ENCODE measurements at places on chromosomes 16 and 17.

- DNase-seq, result no peak
Observed at GRCh38 chr16:15775209-15775608, 81.6 kb downstream of the MYH11 start.

GRCh38 chr17:20133517-20133916, 124.4 kb downstream of the SPECC1 start:
- DNase-seq, result no peak

- no peak for DNase-seq
Observed at GRCh38 chr17:30532871-30533270, 55.7 kb downstream of the GOSR1 start.

DNA sequence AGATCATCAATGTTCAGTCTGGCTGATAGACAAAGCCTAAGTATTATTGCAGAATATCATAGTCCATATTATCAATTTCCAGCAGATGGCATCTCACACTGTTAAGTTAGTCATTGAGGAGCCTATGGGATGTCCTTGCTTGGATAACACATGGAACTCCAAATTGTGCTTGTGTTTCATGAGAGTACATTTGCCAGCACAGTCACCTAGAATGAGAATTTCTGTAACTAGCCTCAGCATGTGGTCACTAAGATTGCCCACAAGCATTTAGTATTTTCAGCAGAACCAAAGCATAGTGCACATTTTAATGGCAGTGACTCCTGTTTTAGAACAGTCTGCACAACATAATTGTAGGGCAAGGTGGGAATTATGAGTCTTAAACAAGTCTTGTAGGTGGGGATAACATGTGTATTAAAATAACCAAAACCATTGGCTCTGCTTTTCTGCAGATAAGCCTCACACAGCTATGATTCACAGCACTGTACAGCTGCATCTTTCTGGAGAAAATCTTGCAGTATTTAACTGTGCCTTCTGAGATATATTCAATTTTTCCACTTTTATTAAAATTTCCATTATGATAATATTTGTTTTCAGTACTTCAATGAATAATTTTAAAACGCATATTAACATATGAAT, 882.8 kb upstream of the SOX9 start:
- DNase-seq, result no peak

- DNase-seq, result no peak
Observed at GRCh38 chr16:35306915-35307314, 1847.5 kb downstream of the TP53TG3F start.

DNA sequence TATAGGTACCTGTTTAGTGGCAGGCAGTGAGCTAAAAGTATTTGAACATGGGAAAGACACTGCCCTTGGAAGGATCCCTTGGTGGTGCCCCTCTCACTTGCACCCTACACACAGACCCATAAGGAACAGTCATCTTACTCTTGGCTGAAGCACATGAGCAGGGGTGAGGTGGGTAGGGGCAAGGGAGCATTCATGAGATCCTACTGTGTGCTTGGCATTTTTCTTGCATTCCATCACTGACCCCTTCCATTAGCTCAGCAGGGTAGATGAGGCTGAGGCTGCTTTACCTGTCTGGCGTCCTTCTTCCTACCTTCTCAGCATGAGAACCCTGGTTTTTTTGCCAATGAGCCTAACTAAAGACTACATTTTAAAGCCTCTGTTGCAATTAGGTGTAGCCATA, 48.3 kb downstream of the CCT6B start:
- no peak for DNase-seq

GRCh38 chr16:75534560-75535205, 1.2 kb downstream of the CHST5 start:
- no peak for DNase-seq

DNA sequence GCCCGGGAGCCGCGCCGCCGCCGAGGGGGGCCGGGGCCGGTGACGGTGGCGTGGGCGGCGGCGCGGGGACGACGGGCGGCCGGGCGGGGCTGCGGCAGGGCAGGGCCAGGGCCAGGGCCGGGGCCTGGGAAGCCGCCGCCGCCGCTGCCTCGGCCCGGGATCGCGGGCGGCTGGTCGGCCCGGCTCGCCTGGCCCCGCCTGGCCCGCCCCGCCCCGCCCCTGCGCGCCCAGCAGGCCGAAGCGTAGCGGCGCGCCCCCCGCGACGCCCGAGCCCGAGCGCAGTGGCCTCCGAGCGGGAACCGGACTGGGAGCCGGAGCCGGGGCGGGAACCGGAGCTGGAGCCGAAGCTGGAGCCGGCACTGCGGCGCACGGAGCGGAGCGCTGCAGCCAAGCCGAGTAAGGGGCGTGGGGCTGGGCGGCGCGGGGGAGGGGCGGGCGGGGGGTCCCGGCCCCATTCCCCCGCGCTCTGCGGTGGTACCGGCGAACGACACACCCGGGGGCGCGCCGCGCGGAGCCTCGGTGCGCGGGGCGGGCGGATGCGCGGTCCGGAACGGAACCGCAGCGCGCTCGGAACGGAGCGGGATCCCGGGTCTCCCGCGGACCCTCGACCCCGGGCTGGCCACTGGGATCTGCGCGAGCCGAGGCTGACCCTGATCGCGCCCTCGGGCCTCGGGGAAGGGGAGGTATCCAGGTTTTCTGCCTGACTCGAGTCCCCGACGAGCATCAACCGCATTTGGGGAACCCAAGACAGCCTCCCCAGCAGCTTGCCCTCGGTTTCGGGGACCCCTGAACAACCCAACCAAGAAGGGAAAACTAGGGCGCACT, at the start of gene BEAN1:
BEAN1 (plus strand) TSS at position 260 of the 825 bp plus-strand sequence. CDS start 10,382 bp downstream, outside the sequence.
- no peak for DNase-seq

- no peak for DNase-seq
Observed at GRCh38 chr16:20301840-20302239, 25.5 kb downstream of the GP2 start.

DNA sequence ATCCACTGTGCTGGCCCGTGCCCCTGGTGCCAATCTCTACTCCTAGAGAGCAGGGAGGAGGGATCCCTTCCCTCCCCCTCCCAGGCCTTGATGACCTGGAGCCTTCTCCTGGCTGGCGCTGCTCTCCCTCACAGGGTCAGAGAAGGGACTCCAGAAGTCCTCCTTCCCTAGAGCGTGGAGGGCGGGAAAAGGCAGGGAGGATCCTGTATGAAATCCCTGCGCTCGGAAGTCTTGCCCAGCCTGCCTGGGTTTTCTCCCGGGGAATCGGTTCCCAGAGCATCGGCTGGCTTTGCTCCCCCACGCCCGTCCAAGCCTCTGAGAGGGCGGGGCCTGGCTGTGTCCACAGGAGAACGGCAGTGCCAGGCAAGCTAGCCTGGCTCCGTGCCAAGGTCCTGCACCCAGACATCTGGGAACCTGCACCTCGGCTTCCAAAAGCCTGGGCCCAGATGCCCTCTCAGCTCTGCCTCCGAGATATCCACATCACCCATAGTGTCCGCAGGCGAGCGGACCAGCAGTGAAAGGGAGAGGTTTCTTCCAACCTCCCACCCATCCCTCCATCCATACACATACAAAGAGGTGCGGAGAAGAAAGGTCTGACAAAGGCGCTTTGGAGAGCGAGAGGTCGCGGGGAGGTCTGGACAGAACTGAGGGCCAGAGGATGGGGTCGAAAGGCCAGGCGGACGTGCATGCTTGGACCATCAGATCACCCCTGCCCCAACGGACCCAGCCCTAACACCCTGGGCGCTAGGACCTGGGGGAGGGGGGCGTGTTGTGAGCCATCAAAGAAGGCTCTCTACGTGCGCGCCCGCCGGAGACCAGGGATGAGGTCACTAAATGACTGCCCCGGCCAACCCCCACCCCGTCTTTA, 1.1 kb downstream of the MPP2 start:
- no peak for DNase-seq

DNA sequence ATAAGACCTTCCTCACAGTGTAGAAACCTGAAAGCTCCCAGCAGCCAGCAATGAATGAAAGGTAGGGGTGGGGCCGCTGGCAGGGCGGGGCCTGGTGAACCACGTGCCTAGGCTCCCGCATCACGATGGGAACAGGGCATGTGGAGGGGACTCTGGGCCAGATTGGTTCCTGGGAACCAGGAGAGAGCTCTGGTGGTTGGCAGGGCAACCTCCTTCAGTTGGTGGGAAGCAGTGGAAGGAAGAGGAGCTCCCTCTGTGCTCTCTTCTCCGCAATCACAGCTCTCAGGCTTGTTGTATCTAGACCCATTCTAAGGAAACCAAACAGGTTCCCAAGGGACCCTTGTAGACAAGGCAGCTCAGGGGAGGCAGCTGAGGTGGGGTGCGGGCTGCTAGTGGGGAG, 10.5 kb downstream of the GGA2 start:
- no peak for DNase-seq

DNA sequence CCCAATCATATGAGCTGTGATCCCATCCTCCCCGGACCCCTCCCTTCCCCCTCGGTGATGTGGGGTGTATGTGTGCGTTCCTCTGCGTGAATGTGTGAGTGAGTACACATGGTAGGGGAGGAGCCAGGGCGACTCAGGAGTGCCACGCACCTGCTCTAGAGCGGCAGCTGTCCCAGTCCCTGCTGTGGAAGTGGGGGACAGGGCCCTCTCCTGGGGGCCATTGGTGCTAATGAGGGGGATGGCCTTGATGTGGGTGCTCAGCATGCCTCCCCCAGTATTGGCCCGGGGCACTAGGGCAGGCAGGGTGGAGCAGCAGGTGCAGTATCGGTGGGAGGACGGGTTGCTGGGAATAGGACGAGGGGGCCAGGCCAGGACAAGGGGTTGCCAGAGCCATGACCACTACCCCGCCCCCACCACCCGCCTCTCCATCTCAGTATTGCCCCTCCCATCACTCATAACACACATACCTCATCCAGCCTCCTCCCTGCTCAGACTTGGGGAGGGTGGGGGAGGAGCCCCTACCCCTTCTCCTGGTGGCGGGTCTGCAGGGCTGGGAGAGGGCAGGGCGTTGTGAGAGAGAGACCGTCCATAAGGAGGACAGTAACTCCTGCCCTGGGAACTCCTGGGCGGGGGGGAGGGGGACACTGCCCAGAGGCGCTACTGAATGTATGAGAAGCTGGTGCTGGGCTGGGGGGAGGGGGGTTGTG, 8.5 kb downstream of the NR1D1 start:
- DNase-seq, result no peak

DNA sequence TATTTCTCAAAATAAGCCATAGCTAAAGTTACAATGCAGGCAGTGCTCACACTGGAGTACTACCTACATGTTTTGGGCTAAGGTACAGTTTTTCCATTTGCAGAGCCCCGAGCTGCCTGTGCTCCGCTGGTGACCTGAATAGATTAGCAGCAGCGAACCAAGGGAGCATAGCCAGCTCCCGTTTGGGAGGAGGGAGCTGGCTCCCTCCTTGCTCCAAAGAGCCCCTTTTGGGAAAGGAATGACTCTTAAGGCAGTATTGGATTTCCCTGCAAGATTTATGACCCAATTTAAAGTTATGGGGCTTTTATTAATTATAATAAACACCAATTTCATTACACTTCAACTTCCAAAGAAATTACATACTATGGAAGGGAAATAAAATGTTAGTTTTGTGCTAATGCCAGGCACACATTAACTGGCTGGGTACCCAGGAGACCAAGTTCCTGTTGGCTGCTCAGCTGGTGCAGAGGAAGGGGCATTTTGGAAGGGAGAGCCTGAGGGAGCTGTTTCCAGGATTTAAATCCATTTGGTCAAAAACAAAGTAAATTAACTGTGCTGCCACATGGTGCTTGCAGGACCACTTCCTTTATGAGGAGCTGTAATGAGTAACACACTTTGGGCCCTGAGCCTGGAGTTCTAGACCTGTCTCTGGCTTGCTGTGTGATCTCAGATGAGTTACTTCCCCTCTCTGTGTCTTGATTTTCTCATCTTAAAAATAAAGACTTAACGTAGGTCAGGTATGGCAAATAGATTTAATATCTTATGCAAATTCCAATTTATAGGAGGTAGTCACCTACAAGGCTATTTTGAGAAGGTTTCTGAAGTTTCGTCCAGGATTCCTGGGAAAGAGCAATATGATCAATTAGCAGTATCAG, 362.1 kb upstream of the CCL2 start:
- no peak for DNase-seq

DNA sequence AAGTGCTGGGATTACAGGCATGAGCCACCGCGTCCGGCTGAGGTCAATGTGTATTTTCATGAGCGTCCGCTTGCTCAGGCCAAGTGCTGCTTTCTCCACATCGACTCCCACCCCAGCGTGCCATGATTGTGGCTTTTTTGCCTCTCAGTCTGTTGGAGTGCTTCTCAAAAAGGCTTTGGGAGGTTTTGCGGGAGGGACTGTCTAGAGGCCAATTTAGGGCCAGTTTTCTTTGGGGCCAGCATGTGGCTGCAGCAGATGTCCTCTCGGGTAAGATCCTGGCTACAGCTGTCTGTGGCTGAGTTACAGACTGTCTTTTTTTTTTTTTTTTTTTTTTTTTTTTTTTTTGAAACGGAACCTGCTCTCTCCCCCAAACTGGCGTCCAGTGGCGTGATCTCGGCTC, 6.5 kb downstream of the C16orf90 start:
- no peak for DNase-seq

- DNase-seq, result no peak
Observed at GRCh38 chr17:40931311-40931710, 6.1 kb downstream of the KRT23 start.

DNA sequence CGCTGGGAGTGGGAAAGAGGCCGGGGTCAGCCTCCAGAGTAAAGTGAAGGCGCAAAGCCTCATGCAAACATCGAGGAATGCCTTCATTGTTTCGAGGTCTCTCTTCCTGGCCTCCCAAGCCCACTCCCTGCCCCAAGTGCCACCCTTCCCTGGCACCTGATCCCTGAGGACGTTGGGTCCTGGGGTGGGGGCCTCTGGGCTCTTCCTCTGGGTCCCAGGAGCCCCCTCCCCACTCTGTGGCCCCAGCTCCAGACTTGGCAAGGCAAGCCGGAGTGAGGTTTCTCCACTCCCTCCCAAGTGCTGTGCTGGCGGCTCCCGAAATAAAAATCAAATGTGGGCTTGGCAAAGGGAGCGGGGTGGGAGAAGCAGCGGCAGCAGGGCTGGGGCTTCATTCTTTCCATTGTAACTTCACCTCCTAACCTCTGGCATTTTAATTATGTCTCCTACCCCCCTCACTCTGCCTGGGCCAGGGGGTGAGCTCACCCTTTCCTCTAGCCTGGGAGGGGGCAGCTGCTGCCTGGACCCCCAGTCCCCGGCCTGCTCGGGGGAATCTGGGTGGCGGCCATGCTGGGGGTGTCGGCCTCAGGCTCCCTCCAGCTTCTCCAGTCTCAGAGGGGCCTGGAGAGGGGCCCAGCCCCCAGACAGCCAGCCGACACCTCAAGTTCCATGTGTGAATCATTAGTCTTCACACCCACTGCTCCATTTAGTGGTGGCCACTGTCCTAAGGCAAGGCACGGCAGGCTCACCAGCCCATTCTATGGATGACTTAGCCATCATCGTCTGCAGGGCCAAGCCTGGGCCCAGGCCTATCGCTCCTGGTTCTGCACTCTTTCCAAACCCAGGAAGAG, 14.6 kb upstream of the TMEM92 start:
- DNase-seq, result no peak

GRCh38 chr17:30031214-30031869, 85.3 kb upstream of the NSRP1 start:
- no peak for DNase-seq

DNA sequence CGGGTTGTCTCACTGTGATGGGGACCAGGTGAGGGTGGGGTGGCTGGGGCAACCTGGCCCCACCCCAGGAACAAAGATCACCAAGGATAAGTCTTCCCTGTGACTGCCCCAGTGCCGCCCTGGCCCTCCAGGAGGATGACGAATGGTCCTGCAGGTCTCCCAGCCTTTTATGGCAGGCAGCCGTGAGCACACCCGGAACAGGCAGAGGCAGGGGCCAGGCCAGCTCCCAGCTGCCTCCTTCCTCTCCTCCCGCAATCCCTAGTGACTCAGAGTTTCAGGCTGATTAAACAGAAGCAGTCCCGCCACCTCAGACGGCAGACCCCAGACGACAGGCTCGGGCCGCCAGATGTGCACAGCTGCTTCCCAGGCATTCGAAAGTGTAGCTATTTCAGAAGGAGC, 13.3 kb downstream of the JUP start:
- no peak for DNase-seq
